Activated T-helper 9 cell treated with anti-CD3 and anti-CD28 coated beads, Interleukin-2, amount 50 U/mL, for 16 hours (primary cell): ENCODE measurements at places on chromosomes 1 and 21.

DNA sequence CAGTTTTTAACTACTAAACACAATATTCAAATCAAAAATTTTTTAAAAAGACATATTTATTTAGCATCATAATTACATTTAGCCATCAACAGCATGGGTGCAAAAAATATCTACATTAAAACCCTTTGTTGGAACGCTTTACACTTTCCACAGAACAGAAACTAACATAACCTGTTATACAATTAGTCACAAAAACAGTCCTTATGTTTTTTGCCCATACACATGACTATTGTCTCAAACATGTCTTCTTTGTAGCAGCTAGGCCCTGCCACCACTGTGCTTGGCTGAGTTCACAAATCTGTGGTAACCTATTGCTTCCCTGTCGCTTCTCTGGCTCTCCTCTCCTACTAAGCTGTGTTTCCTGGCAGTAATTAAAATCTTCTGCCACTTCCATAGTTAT, 1350.0 kb upstream of the ADGRL2 start:
- no peak for DNase-seq

- DNase-seq = no peak
These were observed 78.5 kb upstream of the EFHD2 start for GRCh38 chr1:15331180-15331579.

- DNase-seq = no peak
These were observed 3.5 kb downstream of the GAS5 start for GRCh38 chr1:173864179-173864867.

DNA sequence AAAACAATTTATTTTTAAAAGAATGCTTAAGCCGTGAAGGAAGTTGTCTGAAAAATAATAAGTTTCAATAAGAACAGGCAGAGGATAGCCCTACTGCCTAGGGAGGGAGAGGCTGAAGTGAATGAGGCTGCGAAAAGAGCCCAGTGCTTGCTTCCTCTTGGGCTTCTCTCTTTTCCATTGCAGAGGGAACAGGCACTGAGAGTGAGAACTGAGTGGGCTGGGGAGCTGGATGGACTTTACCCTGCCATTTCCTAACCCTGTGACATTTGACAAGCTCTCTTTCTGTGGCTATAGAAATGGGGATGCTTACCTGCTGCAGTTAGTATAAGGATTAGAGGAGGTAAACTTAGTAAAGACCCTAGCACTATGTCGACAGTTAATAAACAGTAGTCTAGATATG, 30.0 kb downstream of the TENT5C start:
- DNase-seq = no peak

DNA sequence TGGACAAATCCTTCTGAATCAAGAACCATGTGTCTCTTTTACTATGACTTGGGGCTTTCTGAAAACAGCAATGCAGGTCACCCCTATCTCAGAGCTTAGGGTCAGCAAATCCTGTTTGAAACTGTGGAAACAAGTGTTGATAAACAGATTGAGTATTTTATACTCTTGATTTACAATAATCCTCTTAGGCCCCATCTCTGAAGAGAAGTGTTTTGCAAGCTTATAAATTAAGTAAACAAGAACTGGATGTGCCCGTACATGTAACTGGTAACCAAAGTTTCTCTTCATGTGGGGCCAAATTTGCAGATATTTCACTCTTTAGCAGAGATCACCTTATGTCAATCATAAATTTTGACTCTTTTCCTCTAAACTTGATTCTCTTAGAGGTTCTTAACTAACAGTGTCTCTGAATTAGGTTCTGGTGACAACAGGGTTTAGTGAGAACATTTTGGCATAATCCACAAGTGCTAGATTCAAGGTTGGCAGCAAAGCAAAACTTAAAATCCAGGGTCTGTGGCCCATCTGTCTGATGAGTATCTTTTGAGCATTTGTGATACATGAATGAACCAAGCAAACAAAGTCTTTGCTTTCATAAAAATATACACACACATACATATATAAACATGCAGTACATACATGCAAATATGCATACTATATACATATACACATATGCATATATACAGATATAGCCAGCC, 183.0 kb upstream of the HOOK1 start:
- no peak for DNase-seq

DNA sequence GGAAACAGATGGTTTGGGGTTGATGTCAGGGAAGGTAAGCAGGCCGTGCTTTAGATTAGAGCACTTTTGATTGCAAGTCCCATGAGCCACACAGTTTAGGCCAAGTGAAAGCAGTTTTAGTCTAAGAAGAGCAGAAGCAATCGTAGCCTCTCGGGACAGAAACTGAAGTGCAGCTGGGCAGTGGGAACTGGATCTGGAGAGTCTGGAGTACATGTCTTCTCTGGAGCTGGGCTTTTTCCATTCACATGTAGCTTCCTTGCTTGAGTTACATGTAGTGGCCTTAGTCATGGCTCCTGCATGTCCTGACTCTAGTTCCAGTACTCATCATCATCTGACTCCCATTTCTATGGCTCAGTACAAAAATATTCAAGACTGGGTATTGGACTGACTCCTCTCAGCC, 16.7 kb downstream of the CAMTA1 start:
- DNase-seq = no peak

DNA sequence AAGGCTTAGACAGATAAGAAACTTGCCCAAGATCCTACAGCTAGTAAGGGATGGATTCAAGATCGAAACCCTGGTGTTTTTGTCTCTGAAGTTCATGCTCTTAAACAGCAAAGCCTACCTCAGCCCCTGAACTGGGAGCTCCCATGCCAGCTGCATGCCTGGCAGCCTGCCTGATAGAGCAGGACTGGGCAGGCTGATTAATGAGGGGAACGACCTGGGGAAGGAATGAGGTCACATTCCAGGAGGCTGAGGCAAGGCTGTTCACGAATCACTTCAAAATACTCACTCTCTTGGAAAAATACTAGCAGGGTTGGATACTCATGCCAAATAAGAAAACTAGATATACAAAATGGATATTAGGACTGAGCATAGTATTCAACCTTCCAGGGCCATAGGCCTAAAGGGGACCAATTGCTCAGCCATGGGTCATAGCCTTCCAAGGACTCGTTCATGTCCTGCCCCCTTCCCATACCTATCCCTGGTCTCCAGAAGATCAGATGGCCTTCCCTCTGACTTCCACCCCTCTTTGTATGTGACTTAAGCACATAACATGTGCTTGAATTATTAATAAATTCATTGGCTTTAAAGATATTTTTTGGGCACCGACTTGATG, 15.6 kb upstream of the TACSTD2 start:
- DNase-seq = no peak

- DNase-seq = peak; percentile 35
These were observed 742 bp downstream of the P3H1 start for GRCh38 chr1:42765832-42766740.

DNA sequence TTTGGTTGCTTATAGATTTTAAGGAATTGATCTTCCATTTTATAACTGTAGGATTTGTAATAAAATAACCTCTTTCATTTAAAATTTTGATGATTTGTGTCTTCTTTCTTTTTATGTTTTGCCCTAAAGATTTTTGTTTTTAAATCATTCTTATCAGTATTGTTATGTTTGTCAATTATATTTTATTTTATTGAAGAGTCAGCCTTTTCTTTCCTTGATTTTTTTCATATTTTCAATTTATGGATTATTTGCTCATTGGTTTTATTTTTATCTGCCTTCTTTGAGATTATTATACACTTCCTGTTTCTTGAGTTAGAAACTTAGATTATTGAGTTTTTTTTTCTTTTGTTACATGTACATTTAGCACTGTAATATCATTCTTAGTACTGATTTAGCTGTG, 233.4 kb upstream of the BRINP3 start:
- DNase-seq = no peak

DNA sequence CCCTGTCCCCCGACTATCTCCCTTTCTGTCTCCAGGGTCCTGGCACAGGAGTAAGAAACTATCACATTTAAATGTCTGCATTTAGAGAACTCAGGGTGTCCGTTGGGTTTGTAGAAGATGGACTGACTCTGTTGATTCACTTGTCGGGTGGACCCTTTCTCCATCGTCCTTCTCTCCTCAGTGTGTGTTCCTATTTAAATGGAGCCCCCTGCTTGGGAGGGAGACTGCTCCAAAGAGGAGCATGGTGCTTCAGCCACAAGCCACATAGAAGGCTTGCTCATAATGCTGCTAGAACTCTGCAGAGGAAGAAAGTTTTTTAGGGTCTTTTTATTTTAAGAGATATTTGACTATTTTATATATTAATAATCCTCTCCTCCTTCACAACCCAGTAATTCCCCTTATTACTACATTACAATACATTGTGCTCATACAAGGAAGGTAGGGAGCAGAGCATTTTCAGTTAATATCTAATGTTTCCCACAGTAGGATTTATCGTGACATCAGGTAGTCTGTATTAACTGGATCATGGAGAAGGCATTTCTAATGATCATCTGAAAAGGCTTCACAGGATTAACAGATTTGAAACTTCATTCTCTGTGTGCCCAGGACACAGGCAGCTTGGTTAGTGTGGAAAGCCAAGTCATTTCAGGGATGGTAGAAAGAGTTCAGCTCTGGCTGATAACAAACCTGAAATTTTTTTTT, 13.8 kb downstream of the FGGY start:
- no peak for DNase-seq

DNA sequence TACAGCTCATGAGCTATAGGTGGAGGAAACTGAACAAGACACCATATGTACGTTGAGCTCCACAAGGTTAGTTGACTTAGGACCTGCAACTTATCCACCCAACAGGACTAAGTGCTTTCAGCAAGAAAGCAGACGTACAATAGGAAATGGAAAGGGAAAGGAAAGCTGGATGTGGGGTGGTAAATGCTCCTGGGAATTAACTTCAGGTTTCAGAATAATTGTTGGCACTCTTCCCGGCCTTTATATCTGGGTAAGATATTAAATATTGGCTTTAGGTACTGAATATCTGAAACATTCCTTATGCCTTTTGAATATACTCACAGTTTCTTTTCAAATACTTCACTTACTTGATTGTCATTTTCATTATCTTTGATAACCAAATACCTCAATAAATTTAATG, 36.3 kb downstream of the GLMN start:
- DNase-seq = no peak

- no peak for DNase-seq
These were observed 7.3 kb upstream of the USP1 start for GRCh38 chr1:62429581-62429980.

DNA sequence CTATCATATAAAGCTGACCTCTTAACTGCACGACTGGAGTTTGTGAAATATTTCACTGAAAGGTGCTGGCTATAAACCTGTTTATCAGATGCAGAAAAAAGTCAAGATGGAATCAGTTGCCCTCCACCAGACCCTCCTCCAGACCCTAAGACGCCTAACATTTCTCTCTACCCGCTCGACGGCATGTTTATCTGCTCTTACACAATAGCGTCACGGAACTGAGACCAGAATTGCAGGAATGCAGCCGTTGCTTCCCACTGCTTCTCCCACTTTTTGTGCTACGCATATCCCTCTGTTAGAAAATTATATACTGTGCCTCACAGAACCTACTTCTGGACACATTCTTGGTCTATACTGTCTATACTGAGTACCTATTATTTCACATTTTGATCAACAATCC, 28.2 kb upstream of the FAM131C start:
- no peak for DNase-seq

- no peak for DNase-seq
These were observed 36.0 kb downstream of the RRP1 start for GRCh38 chr21:43825242-43825935.

DNA sequence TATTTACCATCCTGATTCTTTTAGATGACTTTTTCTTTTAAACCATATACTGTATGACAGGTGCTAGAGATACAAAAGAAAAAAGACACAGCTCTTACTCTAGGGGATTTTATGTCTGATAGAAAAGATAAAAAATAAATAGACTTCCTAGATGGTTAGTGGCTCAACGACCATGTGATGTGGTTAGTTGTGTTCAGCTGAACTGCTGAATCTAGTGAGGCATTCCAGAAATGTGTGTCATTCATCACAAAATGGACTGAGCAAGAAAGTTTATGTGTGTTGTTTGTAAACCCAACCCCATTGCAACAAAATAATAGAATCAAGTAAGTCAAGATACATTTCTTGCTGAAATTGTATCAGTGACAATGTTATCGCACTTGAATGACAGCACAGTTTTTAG, 205.8 kb upstream of the LYPLAL1 start:
- no peak for DNase-seq

DNA sequence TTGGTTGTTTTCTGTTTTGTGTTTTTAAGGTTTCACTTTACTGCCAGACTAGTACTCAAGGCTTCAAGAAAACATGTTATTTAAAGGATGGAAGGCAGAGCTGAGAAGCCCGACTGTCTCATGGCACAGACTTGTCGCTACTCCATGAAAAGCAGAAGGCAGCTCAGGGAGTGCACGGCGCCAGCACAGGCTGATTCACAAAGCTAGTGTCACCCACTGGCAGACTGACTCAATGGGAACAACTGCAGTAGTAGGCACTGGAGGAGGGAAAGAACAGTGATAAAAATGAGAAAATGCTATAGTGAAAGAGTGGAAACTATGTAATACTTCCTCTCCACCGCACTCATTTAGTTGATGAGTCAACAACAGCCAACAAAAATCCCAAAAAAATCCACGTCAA, 14.7 kb downstream of the HSF2BP start:
- no peak for DNase-seq

GRCh38 chr1:3662080-3662671, 9.9 kb downstream of the TP73 start:
- no peak for DNase-seq

DNA sequence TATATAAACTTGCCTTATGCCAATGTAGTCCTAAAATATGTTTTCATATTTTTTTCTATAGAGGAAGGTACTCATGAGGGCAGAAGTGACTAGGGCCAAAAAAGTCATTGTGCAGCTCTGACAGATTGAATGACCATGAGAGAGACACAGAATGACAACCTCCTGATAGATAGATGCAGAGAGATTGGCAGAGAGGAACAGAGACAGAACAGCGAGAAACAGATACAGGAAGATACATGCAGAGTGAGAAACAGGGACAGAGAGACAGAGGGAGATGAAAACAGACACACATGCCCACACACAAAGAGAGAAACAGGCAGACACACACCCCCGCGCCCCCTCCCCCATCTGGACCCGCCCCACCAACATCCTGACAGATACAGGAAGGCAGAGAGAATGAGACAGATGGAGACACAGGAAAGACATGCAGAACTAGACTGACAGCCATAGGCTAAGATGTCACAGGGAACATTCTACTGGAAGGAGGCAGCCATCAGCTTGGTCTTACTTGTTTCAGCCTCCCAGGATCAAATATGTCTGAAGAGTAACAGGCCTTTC, 211.1 kb downstream of the ST6GALNAC3 start:
- no peak for DNase-seq

DNA sequence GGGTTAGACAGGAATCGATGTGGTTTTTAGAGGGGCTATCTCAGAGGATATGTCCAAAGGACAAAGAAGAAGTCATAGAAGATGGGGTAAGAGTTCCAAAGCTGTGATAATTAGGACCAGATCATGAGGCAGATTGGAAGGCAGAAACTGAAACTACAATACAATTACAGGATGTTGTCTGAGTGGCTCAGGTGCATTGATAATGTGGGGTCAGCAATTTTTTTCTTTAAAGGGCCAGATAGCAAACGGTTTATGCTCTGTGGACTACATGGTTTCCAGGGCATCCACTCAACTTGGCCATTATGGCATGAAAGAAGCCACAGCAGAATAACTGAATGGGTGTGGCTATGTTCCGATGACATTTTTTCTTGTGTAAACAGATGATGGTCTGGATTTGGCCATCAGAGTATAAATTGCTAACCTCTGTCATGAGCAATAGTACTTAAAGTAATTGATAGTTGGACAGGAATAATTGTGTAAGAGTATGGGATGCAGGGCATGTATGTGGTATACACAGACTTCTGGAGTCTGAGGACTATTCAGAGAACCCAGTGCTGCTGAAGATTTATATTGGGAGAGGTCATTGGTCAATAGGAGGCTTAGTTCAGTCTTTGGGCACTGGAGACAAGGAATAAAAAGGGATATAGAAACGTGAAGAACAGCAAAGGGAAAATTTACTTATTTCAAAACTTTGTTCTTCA, 198.4 kb upstream of the ADGRL4 start:
- no peak for DNase-seq
